ENCODE measurements at places on chromosomes 6 and 20.

- DNase-seq: peak; percentile 19
These were observed 74.8 kb downstream of the GCNT2 start for GRCh38 chr6:10595731-10596664.

DNA sequence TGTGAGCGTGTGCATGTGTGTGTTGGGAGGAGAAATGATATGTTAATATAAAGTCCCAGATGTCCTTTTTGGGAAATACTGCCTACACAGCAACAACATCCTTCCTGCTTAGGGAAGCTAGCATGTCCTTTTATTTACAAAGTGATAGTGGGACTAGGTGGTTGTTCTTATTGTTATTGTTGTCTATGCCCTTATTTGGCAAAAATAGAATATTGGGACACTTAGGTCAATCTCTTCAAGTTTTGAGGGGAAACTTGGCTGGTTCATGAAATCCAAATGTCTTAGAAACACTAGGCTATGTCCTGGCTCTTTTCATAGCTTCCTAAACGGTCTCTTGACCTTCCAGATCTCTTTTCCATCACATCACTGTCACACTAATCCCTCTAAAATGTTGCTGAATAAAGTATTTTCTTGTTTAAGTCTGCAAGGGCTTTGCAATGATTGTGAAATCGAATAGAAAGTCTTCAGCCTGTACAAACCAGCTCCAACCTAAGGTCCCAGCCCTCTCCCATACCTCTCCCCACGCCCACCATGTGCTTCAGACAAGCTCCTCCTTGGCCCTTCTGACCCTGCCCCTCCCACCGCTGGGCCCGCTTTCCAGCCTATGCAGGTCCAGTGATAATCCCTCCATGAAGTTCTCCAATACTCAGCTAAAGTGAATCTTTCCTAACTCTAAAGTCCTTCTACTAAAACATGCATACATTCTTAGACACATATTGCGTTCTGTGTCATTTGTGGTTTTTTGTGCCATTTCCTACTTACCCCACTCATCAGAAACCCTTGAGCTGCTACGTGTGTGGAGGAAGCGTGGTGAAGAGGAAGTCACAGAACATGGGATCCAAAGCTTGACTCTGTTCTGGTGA is 205.1 kb downstream of the LY86 start:
- no peak for DNase-seq

DNA sequence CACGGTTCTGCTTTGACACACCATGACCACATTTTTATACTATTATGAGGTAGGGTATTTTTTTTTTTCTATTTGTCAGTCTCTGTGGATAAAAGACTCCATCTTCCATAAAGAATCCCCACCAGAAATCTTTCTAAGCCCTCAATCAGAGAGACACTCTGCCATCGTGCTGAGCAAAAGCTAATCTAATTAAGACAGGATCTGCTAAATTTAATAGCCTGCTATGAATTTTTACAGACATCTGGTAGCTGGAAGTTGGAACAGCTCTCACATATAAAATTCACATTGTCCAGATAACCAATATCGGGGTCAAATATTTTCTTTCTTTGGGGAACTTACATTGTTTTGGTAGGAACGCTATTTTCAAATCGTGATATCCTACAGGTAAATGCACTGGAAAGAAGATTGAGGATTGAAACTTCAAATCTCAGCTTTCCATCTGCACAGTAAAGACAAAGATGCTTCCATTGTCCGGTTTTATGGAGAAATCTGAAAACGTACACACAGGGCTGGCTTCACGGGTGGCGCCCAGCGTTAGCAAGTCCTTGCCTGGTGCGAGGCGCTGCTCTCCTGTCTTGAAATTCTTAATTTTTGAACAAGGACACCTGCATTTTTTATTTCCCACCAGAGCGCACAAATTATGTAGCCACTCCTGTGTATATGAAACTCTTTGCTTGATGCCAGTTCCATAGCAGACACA is 573.8 kb upstream of the NOX3 start:
- DNase-seq: no peak

DNA sequence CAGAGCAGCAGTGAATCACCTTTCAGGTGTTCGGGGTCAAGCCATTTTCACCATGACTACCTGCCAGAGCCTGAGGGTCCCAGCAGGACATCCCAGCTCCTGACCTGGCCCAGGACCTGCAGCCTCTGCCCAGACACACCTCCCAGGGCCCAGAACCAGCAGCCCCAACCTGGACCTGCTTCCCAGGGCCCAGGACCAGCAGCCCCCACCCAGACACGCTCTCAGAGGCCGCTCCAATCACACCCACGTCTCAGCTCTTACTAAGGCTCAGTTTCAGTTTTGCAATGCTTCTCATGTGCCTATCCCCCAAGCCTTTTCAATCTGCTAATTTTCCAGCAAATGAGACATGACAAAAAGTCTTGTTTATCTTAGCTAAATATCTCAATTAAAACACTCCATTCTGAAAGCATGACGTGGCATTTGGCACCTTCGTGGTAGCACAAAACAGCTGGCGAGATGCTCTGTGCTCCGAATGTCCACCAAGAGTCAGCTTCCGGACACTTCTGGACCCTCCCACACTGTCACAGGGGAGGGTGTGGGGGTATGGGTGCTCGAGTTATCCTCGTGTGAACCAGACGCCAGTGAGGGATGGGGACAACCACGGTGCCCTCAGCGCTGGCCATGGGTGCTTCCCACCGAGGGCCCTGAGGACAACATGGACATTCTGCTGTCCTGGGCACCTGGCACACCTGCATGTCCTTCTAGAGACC is 253.2 kb downstream of the DLL1 start:
- no peak for DNase-seq

- DNase-seq: no peak
These were observed 345.3 kb downstream of the CDKAL1 start for GRCh38 chr6:20879526-20879925.

GRCh38 chr6:54860132-54860531 is 13.6 kb downstream of the FAM83B start:
- DNase-seq: no peak

DNA sequence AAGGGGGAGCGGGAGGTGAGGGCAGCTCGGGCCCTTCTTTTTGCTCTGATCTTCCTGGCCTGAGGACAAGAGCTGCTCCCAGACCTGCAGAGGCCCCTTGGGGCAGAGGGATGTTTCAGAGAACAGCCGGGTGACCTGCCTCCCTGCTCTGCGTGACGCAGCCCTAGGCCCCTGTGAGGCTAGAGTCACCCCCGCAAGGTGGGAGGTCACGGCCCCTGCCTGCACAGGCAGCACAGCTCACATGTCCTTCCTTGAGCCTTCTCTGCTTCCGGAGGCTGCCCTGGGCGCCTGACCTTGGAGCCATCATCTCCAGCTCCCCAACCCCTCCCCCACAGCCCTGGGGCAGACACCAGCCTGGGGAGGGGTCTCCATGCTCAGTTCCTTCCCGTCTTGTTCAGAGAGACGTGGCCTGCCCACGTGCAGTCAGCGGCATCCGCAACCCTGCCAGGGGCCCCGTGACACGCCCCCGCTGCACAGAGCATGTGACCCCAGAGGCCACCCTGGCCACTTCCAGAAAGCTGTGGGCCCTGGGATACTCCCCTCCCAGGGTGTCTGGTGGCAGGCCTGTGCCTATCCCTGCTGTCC is at the start of gene BIRC7:
Gene BIRC7 (plus strand): TSS at position 507 of the 585 bp plus-strand sequence. CDS start 192 bp downstream, outside the sequence.
- DNase-seq: no peak

GRCh38 chr6:163814494-163815364 is 400.2 kb downstream of the QKI start:
- peak; percentile 17 for DNase-seq

- DNase-seq: no peak
These were observed 25.9 kb upstream of the AIG1 start for GRCh38 chr6:143034689-143035334.

DNA sequence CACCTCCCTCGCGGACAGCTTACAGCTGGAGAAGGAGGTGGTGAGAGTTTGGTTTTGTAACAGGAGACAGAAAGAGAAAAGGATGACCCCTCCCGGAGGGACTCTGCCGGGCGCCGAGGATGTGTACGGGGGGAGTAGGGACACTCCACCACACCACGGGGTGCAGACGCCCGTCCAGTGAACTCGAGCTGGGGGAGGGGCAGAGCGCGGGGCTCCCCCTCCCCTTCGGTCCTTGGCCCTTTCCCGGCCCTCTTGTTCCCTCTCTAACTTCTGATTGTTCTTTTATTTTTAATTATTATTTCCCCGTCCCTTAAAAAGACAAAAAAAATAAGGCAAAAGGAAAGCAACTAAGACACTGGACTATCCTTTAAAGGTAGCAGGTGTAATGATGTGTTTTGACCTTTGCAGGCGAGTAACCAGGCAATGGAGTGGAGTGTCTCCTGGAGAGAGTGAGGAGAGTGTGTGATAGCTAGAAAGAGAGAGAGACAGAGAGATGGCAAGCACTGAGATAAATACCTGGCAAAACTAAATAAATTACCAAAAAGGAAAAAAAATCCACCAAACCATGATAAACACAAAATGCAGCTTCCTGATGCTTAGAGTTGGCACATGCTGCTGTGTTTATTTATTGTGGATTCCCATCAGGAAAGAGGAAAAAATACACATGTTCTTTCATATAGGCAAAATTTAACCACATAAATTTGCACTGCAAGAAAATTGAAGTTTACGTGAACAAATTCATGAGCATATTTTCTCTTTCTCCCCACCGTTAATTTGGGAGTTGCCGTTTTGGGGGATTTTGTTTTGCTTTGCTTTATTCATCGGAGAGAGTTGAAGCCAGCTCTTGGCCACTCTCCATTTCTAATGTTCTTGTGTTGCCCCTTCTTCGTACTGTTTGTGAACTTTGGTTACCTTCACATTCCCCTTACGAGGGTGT is 1.9 kb downstream of the POU3F2 start:
- no peak for DNase-seq

DNA sequence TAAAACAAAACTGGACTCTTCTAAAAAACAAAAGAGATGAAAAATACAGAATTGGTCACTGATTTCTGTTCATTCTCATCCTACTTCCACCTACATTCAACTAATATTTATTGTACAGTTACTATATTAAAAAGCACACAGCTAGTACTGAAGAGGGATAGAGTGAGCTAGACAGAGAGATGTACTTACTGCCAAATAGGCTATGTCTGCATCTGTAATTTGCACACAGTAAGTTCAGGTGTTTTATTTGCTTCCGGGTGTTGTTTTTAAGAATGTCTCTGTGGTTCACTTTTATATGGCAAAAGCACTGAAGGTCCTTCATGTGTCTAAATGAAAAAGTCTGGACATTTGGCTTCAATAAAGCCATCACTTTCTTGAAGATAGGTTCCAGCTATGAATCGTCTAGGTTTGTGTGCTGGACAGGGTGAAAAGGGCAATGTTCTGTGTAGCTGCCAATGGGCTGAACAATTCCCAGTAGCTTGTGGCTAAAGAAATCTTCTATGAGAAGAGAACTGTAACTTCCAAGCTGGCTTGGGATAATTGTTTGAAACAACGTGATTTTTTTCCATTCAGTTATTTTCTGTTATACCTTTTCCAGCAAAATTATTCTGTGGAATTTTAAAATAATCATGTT is 47.3 kb downstream of the EPB41L2 start:
- no peak for DNase-seq

DNA sequence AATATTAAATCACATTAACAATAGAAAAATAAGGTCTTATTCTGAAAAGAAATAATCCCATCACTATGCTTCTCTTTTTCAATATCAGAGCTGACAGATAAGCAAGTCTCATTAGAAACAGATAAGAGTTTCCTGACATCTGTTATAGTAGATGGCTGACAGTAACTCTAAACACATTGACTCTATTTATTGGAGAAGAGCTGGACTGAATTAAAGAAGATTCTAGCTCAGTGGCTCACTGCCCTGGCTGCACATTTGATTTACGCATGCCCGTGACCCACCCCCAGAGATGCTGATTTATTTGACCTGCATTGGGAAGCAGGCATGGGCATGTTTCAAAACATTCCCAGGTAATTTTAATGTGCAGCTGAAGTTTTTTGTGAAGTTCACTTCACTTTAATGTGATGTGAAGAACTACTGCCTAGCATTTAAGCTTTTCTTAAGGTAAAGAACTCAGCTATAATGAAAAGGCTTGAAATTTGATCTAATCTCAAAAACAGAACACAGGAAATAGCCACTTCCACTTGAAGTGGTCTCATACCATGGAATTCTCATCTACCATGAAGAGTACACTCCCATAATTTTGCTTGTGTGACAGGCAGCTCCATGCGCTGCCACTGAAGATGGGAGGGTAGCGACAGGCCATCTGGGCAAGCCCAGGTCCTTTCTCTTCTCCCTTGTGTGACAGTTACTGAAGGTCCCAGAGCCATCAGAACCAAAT is 162.3 kb downstream of the TPBG start:
- DNase-seq: no peak

- peak; percentile 73 for DNase-seq
These were observed 65.3 kb downstream of the MTHFD1L start for GRCh38 chr6:150930841-150931240.

DNA sequence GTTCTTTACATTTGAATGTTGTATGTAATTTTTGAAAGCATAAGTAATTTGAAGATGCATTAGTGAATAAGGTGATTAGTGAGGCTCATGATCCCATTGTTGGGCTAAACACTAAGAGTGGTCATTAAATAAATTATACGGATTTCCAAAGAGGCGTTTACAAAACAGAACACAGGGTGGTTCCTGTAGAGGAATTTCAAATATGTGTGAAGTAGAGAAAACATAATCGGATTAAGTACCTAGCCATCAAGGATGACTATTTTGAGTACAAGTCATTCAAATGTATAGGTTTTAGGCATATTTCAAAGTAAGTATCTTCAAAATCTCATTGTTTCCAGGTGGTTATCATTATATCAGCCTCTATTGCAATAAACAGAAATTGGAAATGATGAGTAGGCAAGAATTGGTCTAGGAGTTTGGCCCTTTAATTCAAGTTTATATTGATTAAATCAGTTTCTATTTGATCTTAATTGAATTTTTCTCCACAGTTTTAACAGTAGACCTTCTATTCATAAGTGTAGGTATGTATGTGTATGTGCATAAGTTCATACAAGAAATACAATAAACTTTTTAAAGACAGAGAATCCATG is 94.8 kb downstream of the MYLK4 start:
- DNase-seq: no peak

- DNase-seq: no peak
These were observed 22.9 kb upstream of the JAG1 start for GRCh38 chr20:10696650-10697049.

GRCh38 chr20:19741924-19742323 is 16.1 kb upstream of the RIN2 start:
- DNase-seq: no peak

DNA sequence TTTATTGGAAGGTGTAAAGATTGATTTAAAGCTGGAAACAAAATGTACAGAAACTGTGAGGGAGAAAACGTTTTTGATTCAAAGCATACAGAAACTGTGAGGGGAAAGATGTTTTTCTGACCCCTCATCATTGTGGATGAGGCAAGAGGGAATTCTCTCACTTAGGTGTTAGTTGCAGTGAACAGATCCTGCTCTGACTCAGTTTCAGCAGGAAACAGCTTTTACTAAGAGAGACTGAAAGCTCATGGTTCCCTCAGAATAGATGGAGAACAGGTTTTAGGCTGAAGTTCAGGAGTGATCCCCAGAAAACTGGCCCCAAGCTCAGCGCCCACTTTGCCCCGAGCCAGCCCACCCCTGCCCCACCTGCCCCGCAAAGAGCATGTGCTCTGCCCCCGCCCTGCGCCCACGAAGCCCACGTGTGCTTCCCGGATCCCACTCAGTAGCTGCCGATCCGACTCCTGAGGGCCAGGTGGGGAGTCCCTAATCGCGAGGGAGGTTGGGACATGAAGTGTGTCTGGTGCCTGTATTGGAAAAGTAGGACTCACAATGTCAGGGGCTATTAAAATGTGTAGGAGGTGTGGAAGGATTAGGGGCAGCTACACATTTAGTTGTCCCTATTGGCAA is 41.2 kb downstream of the DUSP22 start:
- DNase-seq: no peak

- no peak for DNase-seq
These were observed 166.9 kb upstream of the RNF24 start for GRCh38 chr20:4181956-4182945.

Data from non-pigmented ciliary epithelial cell (primary cell).